ENCODE measurements at places on chromosomes 1 and 21.

DNA sequence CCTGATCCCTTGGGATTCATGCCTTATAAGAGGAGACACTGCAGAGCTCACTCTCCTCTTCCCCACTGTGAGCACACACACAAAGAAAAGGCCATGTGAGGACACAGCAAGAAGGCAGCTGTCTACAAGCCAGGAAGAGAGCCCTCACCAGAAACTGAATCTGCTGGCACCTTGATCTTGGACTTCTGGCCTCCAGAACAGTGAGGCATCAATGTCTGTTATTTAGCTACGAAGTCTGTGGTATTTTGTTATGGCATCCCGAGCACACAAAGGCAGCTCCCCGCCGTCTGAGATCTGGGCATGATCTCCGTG lies 47.1 kb upstream of the RPL11 start:
- no peak for DNase-seq

DNA sequence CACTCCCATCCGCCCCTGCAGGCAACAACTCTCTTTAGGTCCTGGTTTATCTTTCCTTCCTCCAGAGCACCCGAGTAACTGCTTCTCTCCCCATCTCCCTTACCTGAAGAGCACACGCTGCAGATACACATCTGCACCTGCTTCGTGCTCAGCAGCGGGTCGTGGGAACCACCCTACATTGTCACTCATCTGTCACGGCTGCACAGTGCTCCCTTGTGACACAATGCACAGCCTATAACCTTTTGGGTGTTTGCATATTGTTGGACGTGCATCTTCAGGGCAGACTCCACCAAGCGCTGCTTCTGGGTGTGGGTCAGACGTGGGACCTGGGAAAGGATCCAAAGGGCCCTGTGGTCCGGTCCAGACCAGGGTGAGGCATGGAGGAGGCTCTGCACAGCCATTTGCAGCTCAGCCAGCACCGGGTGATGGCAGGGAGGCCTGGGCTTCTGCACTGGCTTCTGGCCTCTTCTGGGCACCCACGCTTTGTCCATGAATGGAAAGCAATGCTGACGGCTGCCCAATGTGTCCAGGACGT lies 42.5 kb downstream of the WDR4 start:
- DNase-seq, result no peak

GRCh38 chr1:242828199-242828598 lies 303.7 kb upstream of the PLD5 start:
- peak; percentile 6 for DNase-seq

DNA sequence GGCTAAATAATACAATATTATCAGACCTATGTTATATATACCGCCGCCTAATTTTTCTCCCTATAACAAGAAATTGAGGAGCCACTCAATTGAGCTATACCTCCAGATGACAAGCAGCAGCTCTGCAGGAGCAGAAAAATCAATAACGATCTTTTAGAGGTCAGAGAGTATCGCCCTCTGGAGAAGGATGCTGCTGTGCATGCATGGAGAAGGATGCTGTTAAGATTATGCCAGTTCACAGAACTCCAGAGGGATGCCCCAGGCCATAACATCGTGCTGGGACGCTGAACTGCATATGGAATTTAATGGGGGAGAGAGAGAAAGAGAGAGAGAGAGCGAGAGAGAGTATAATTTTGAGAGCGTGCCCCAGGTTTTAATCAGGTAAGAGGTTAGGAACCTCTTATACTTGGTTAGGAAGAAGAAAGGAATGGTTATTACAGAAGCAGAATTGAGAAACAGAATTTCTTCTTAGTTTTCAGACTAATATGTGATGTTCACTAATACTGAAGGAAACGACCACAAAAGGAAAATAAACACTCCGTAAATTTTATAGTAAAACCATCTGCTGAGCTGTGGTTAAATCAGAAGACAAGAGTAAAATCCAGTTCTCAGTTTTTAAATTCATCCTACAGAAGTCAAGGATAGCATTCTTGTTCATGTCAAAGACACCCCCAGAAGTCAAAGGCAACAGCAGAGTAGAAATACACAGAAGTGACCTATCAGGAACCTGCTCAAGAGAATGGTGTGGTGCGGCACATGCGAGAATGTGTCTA lies 111.1 kb downstream of the SMYD2 start:
- DNase-seq, result no peak

DNA sequence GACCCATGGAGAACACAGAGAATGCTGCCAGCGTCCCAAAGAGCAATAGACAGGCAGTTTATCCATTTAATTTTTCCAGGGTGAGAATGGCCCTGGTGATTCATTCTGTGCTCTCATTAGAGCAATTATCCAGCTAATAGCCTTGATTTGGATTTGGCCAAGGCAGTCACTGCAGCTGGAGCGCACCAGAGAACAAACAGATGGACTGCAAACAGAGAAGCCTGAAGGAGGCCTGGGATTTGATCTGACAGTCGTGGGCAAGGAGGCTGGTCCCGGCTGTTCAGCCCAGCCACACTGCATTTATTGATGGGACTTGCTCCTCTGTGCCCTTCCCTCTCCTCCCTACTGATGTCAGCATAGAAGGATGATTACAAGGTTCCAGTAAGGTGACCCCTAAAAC lies 353.9 kb upstream of the C1orf174 start:
- DNase-seq, result no peak

- DNase-seq, result no peak
These were observed 25.1 kb upstream of the SLAMF6 start for GRCh38 chr1:160548183-160548582.

- DNase-seq, result no peak
These were observed 203.6 kb downstream of the TRABD2B start for GRCh38 chr1:47793563-47793962.

GRCh38 chr1:206859082-206859521 lies 6.3 kb upstream of the IL20 start:
- no peak for DNase-seq

DNA sequence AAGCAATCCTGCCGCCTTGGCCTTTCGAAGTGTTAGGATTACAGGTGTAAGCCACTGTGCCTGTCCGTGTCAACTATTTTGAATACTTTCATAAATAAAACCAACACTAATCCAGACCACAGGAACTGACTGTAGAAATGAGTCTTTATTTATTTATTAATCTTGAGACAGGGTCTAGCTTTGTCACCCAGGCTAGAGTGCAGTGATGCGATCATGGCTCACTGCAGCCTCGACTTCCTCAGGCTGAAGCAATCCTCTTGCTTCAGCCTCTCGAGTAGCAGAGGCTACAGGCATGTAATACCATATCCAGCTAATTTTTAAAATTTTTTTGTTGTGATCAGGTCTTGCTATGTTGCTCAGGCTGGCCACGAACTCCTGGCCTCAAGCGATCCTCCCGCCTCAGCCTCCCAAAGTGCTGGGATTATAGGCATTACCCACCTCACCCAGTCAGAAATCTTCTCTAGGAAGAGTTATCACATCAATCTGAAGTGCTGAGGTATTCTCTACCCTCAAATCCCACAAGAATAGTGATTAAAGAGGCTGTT lies 21.7 kb upstream of the CPLANE2 start:
- DNase-seq, result no peak

GRCh38 chr1:198633675-198634121 lies 5.1 kb upstream of the PTPRC start:
- peak; percentile 83 for DNase-seq

DNA sequence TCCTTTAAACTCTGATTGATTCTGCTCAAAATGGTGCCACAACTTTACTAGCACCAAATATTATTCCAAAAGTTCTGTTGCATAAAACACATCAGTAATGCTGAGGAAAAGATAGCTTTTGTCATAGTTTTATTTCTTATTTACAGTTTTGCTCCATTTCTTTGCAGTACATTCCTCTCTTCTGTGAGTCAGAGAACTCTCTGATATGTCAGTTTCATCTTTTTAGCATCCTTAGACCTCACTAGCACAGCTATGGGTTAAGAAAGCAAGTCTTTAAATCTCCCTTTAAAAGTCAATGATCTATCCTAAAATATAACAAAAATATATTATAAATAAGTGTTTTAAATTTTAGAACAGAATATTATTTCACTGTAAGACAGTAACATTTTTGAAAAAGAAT lies 356.6 kb upstream of the SNX7 start:
- DNase-seq, result no peak

GRCh38 chr1:13830616-13831280 lies 130.8 kb downstream of the PRDM2 start:
- DNase-seq, result no peak

DNA sequence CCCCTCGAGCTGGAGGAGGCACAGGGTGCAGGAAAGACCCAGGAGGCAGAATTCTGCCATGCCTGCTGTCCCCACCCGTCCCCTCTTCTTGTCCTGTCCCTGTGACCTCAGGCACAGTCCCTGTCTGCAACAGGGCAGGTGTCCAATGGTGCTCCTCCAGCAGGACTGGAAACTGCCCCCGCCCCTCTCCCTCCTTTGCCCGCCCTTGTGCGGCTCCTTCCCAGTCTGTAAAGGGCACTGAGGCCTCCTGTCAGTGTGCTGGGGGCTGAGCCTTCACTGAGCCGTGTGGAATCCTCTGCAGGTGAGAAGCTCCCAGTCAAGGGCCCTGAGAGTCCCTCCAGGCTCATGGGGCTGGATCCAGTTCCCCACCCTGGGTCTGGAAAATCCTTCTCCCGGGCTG lies 28.9 kb downstream of the PRDM16 start:
- no peak for DNase-seq

- no peak for DNase-seq
These were observed 19.4 kb downstream of the PLEKHM2 start for GRCh38 chr1:15703562-15703961.

DNA sequence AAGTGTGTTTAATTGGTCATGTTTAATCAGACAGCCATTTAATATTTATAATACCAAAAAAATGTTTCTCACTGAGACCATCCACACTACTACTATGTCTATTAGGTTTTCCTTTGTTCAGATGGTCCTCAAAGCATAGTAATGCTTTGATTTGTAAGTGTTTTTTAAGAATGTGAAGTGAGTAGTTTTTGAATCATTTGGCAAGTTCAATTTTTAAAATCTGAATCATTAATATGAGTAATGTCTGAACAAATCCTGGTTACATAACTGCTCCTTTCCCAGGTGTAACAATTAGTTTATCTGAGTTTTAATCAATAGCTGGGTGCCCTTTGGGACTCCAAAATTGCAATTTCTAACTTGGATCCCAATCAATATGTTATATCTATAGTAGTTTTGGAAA lies 23.5 kb upstream of the RPL5 start:
- no peak for DNase-seq

DNA sequence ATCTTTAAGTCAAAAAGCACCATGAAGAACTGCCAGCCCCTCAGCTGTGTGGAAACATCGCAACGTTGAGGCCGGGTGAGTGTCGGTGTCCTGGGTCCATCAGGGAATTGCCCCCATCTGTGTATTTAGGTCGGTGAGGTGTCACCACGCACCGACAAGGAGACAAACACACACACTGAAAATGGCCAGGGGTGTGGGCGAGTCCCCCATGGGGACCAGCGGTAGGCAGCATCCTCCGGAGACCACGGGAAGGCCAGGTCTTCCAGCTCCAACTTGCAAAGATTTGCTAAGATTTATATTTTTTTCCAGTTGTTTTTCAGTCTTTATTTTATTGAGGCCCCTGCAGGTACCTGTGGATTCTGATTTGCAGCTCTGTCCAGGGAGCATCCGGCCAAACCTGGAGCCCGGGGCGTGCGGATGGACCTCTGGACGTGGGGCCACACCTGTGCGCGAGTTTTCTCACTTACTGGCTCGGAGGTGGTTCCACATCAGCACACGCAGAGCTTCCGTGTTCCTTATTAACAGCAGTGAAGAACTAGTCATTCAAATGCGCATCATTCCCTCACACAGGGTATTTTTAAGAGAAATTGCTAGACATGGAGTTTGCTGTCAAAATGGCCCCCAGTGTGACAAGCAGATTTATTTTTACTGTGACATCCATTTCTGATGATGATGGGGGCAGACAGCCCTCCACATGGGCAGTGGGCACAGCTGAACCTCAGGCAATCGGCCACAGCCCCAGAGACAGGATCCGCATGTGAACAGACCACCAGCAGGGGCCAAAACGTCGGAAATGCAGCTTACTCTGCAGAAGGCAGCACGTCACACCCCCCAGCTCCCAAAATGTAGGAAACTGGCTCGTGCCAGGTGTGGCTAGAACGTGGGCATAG lies 17.2 kb upstream of the SLC19A1 start:
- no peak for DNase-seq

- no peak for DNase-seq
These were observed 87.9 kb downstream of the SYT2 start for GRCh38 chr1:202622388-202622787.

DNA sequence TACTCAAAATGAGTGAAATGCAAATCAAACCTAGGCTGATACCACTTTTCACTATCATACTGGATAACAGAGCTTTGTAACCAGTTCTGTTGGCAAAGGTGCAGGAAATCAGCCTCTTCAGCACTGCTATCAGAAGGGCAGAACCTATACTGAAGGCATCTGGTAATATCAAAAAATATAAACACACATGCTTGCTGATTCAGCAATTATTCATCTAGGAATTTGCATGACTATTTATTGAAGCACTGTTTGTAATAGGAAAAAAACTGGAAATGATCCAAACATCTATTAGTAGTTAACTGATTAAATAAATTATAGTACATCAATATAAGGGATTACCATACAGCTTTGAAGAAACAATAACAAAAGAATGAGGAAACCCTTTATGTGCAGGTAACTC lies 21.4 kb downstream of the ARHGAP29 start:
- DNase-seq, result no peak

DNA sequence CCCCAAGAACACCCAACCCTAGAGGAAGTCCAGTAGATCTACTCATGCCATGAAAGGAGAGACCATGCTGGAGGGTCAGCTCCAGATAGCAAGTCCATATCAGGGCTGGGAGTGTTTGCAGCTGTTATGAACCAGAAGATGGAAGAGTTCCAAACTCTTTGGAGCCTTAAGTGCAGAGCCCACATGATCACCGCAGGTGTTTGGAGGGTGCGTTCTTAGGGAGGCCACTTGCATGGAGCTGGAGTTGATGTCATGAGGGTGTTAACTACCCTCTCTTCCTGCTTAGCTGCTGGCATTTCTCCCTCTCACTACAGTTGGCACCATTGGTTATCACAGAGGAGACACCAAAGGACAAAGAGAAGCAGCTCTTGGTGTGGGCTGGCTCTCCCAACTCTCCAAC lies 616.9 kb downstream of the AJAP1 start:
- no peak for DNase-seq

Data from KBM-7 (cell line).